Activated CD4-positive, alpha-beta T cell treated with anti-CD3 and anti-CD28 coated beads, Interleukin-2, amount 10 ng/mL, durations not matched to agents 24 days and 14 days (primary cell): ENCODE measurements at places on chromosomes 5 and 9. TPM values are rescaled to one million over a fixed set of nuclear protein-coding genes. Genes with fewer than 3 reads are reported as not detected.

MYOT gene
- not detected in 2 replicates for total RNA-seq

RPP25L gene
- total RNA-seq, result 34.8 and 36.1 TPM in 2 replicates

CCDC183 gene
- total RNA-seq, result 0.14 and 0.42 TPM in 2 replicates

PCDHB11 gene
- total RNA-seq, result not detected in 2 replicates

TMEM232 gene
- total RNA-seq, result 1.6 TPM in 2 replicates

CER1 gene
- total RNA-seq, result not detected in 2 replicates

ACTBL2 gene
- total RNA-seq, result not detected in 2 replicates

C9orf153 gene
- 0.33 and 0.45 TPM in 2 replicates for total RNA-seq

DMRTA1 gene
- not detected in 2 replicates for total RNA-seq

PANK3 gene
- total RNA-seq, result 73.1 and 81.2 TPM in 2 replicates

IL7R gene
- 57.7 and 64.1 TPM in 2 replicates for total RNA-seq

ANKRD31 gene
- 0.33 and 0.47 TPM in 2 replicates for total RNA-seq

SIT1 gene
- 80.4 and 81.8 TPM in 2 replicates for total RNA-seq

HAVCR1 gene
- 1.6 and 2.2 TPM in 2 replicates for total RNA-seq

LHX6 gene
- not detected in 2 replicates for total RNA-seq

CYLC2 gene
- not detected in 2 replicates for total RNA-seq

PCDHA1 gene
- total RNA-seq, result not detected in 2 replicates

HTR4 gene
- not detected in 2 replicates for total RNA-seq

ADAMTSL2 gene
- total RNA-seq, result not detected in 2 replicates

GTF3C5 gene
- 85.4 and 92.3 TPM in 2 replicates for total RNA-seq

NNT gene
- 52.2 and 59.1 TPM in 2 replicates for total RNA-seq

UBAC1 gene
- total RNA-seq, result 43.2 and 47.7 TPM in 2 replicates

SPATA31D4 gene
- not detected in 2 replicates for total RNA-seq

SLC46A2 gene
- not detected in 2 replicates for total RNA-seq

TIGD6 gene
- total RNA-seq, result 2.5 TPM in 2 replicates

ZNF462 gene
- total RNA-seq, result 0.37 and 0.50 TPM in 2 replicates

PROB1 gene
- total RNA-seq, result 8.4 and 9.2 TPM in 2 replicates
